ENCODE measurements at places on chromosomes 1 and 21. TPM values are rescaled to one million over a fixed set of nuclear protein-coding genes. Genes with fewer than 3 reads are reported as not detected.

GPA33 gene
- 1.0 TPM for polyA plus RNA-seq

STPG1 gene
- 11.8 TPM for polyA plus RNA-seq

SHISAL2A gene
- 4.4 TPM for polyA plus RNA-seq

TRMT13 gene
- 25.3 TPM for polyA plus RNA-seq

FCGR3A gene
- polyA plus RNA-seq, result 2.6 TPM

DMRTA2 gene
- polyA plus RNA-seq, result 0.07 TPM

SH2D2A gene
- polyA plus RNA-seq, result 0.47 TPM

CD5L gene
- polyA plus RNA-seq, result not detected

NECAP2 gene
- polyA plus RNA-seq, result 63.4 TPM

RIMS3 gene
- polyA plus RNA-seq, result 1.6 TPM

MAGOH gene
- polyA plus RNA-seq, result 98.8 TPM

KRTAP7-1 gene
- not detected for polyA plus RNA-seq

SELL gene
- polyA plus RNA-seq, result 3.5 TPM

ZYG11A gene
- polyA plus RNA-seq, result 0.14 TPM

KRTAP11-1 gene
- not detected for polyA plus RNA-seq

GRCh38 chr1:160022330-160023310, 9.2 kb downstream of the PIGM start:
- DNase-seq, result no peak

- DNase-seq, result no peak
Measured at GRCh38 chr1:231340328-231341013, 2.4 kb downstream of the SPRTN start.

- no peak for DNase-seq
Measured at GRCh38 chr1:63688302-63688890, 85.4 kb upstream of the ROR1 start.

DNA sequence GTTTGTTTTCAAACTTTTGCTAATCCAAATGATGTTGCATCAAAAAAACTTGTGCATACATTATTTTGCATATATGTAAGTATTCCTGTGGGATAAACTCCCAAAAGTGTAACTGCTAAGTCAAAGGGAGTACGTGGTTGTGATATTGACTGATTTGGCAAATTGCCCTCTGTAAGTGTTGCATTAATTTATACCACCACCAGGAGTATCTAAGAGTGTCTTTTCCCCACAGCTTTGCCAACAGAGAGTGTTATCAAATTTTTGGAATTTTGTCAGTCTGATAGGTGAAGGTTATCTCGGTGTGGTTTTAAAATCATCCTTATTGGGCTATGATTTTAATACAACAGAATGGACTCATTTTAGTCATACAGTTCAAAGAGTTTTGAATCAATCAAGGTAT, 30.1 kb upstream of the PARP1 start:
- DNase-seq, result no peak

DNA sequence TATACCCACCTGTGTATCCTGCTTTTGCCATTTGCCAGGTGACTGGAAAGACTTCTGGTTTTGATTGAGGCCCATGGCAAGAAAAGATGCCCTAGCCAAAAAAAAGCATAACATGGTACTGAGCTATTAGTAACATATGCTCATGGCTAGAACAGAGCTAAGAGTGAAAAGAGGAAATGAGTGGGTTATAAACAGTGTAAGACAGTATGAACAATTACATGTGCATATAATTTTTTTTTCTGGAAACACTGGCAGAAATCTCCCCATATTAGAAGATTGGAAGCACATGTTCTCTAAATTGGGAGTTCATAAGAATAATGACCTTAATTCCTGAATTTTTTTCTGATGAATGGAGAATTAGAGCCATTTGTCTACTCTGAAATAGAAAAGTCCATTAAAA, 41.2 kb upstream of the PDC start:
- DNase-seq, result no peak

DNA sequence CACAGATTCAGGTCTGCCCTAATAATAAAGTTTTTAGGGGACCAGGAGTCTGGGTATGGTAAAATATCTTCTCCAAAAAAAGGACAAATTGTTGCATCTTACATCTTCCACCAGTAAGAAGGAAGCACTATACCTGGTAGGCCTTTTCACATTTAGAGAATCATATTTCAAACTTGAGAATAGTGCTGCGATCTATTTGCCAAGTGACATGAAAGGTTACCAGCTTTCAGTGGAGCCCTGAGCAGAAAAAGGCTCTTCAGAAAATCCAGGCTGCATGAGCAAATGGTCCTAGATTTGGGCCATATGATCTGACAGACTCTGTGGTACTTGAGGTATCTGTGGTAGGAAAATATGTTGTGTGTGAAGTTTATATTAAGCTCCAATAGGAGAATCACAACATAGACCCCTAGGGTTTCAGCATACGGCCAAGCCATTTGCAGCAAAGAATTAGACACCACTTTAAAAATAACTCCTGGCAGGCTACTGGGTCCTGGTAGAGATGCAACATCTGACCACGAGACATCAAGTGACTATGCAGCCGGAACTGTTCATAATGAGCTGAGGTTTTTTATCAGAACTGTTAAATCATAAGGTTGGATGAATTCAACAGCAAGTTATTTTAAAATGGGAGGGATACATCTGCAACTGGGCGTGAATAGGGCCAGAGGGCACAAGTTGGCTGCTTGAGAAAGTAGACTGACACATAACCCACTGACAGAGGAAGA, 38.6 kb upstream of the CCDC190 start:
- no peak for DNase-seq

- no peak for DNase-seq
Measured at GRCh38 chr1:155192346-155193274, 15.1 kb downstream of the THBS3 start.

GRCh38 chr1:81682490-81682889, 118.2 kb upstream of the ADGRL2 start:
- no peak for DNase-seq

DNA sequence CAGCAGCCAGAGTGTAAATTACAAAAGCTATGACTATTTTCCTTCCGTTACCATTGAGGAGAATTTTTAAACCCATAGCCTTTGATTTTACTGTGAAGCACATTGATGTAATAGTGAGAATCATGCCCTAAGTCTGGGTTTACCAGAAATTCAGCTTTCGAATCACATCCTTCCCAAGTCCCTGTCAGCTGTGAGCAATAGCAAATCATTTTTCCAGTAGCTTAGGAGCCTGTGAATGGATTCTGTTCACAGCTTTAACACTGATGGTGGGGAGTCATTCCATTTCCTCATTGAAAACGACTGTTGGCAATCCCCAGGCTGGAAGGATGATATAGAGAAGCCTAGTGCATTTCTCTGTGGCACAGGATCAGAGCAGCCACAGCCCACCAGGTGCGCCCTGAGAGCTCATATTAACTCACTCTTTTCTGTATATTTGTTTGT, 82.2 kb upstream of the C1orf105 start:
- DNase-seq, result no peak

- DNase-seq, result no peak
Measured at GRCh38 chr1:110239441-110240430, 29.6 kb downstream of the KCNC4 start.

- DNase-seq, result no peak
Measured at GRCh38 chr1:221904319-221904718, 162.4 kb upstream of the DUSP10 start.

- DNase-seq, result no peak
Measured at GRCh38 chr1:77543822-77544448, 138.5 kb downstream of the ZZZ3 start.

DNA sequence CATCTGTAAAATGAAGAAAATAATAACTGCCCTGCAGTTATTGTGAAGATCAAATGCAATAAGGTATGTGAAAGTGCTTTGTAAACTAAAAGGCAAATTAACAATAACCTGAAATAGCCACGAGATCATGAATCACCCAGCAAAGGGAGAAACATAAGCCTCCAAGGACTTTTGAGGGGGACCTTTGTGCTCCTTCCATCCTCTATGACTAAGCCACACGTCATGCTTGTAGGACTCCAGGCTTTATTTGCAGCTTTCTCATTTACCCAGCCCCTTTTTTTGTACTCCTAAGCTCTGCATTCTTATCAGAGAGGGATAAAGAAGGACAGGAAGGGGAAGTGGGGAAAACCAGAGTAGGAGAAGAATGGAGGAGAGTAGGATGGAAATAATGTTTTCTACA, 115.1 kb downstream of the PROX1 start:
- no peak for DNase-seq

GRCh38 chr1:94382201-94382600, 36.0 kb upstream of the ABCD3 start:
- no peak for DNase-seq

DNA sequence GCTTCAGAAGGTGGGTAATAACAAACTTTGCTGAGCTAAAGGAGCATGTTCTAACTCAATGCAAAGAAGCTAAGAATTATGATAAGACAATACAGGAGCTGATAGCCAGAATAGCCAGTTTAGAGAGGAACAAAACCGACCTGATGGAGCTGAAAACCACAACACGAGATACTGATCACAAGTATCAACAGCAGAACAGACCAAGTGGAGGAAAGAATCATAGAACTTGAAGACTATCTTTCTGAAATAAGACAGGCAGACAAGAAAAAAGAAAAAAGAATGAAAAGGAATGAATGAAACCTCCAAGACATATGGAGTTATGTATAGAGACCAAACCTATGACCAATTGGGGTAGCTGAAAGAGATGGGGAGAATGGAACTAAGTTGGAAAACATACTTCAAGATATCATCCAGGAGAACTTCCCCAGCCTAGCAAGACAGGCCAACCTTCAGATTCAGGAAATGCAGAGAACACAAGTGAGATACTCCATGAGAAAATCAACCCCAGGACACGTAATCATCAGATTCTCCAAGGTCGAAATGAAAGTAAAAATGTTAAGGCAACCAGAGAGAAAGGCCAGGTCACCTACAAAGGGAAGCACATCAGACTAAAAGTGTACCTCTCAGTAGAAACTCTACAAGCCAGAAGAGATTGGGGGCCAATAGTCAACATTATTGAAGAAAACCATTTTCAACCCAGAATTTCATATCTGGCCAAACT, 20.5 kb downstream of the CD84 start:
- no peak for DNase-seq

- no peak for DNase-seq
Measured at GRCh38 chr1:85321237-85321964, 45.0 kb upstream of the BCL10 start.

DNA sequence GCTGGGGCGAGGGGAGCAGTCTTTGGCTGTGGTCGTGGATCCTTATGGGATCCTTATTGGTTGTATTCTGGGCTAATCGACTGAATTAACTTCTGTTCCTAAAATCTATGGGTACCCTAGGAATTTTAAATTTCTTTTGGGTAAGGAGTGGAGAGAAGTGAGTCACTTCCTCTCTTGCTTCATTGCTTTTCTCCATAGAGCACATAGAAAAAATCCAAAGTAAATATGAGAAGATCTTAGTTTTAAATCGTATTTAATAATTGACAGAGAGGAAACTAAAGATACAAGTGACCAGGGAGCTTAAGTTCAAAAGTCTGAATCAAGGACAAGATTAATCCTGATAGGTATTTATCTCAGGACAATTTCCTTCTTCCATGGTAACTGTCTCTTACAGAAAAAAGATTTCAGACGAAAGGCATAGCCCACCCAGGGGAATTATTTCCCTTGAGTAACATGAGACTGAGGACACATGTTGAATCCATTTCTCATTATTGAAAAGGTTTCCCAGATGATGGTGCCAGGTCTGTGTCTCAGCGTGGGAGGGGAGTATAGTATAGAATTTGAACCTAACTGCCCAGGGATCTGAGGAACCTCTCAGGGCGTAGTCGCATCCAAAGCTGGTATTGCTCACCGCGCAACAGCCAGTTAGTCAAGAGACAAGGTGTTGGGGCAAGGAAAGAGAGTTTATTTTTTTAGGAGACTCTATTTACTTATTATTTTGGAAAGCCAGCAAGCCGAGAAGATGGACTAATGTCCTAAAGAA, 28.7 kb upstream of the FASLG start:
- no peak for DNase-seq

DNA sequence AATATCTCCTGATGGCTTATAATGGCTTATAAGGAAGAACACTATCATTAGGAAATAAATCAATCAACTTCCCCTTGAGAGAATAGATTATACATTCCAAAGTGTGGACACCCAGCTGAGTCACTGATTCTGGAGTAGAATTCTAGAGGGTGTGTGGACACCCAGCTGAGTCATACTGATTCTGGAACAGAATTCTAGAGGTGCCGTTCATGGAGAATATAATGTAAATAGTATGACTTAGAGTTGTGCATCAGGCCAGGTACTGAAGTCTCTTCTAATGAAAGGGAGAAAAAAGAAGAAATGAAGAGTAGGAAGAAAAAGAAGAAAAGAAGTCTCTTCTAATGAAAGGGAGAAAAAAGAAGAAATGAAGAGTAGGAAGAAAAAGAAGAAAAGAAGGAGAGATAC, 2.4 kb upstream of the USP33 start:
- DNase-seq, result no peak

- peak; percentile 71 for DNase-seq
Measured at GRCh38 chr1:109263597-109264378, 14.4 kb downstream of the CELSR2 start.

GRCh38 chr1:100847361-100848082, 47.1 kb downstream of the EXTL2 start:
- DNase-seq, result no peak

GRCh38 chr1:2590233-2591141, 3.9 kb downstream of the PRXL2B start:
- no peak for DNase-seq

GRCh38 chr1:31397360-31398095, 15.5 kb upstream of the SERINC2 start:
- DNase-seq, result no peak

DNA sequence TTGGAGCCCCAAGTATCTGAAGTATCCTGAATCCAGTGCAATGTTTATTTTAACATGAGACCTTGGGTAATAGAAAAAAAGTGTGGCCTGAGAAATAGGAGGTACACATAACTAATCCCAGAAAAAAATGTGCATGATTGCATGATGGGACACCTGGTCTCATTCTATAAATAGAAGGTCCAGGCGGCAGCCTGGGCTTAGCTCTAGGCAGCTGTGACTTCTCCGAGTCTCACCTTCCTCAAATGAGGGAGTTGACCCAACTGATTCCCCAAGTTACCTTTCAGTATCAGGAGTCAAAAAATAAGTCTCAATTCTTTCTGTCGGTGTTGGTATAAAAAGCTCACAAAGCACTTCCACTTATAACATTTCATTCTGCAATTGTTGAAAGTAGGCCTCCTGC, 65.9 kb upstream of the CCDC190 start:
- DNase-seq, result no peak

DNA sequence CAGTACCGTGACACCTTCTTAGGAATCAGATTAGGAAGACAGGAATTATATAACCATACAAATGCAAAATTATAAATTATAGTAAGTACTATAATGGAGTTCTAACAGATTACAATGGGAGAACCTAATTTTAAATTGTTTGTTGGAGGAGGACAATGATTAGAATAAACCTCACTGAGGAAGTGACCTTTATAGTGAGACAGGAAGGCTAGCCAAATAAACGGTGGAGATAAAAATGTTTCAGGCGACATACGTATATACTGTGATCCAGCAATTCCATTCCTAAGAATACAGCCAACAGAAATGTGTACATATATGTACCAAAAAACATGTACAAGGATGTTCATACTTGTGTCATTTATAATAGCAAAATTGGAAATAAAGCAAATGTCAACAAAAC, 15.2 kb downstream of the SYNJ1 start:
- no peak for DNase-seq

Measured in renal cortex interstitium (tissue), 15 donors.